ENCODE measurements at places on chromosomes 6 and 20.

GRCh38 chr6:22349051-22349450 lies 52.2 kb upstream of the PRL start:
- DNase-seq: no peak

DNA sequence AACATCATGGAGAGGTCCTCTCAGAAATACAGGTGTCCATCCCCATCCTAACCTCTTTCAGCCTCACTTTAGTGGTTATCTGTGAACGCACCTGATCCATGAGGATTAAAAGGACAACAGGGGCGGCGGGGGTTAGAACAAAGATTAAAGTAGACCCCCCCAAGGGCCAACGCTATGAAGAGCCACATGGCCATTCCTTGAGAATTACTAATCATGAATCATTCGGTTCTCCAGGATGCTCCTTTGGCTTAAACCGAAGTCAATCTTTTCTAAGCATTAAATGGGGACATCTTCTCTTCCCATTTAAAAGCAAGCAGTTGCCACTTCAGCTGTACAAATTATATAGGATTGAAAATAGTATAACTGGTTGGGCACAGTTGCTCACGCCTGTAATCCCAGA lies 212.4 kb downstream of the GMPR start:
- no peak for DNase-seq

- DNase-seq: no peak
These were observed 173.2 kb downstream of the BTBD3 start for GRCh38 chr20:12090920-12091319.

GRCh38 chr6:73655341-73655917 lies 1.6 kb upstream of the SLC17A5 start:
- DNase-seq: peak; percentile 15

GRCh38 chr20:53828682-53829254 lies 235.1 kb upstream of the ZNF217 start:
- DNase-seq: peak; percentile 91

DNA sequence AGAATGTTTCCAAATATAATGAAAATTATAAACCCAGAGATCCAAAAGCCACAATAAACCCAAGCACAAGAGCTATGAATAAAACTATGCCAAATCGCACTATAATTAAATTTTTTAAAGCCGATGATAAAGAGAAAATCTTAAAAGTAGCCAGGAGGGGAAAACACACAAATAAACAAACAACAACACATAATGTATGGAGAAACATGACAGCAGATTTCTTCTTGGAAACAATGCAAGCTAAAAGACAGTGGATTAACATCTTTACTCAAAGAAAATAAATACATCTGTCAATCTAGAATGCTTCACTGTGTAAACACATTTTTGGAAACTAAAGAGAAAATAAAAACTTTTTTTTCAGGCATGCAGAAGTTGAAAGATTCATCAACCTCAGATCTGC lies 80.3 kb upstream of the RNF24 start:
- no peak for DNase-seq

DNA sequence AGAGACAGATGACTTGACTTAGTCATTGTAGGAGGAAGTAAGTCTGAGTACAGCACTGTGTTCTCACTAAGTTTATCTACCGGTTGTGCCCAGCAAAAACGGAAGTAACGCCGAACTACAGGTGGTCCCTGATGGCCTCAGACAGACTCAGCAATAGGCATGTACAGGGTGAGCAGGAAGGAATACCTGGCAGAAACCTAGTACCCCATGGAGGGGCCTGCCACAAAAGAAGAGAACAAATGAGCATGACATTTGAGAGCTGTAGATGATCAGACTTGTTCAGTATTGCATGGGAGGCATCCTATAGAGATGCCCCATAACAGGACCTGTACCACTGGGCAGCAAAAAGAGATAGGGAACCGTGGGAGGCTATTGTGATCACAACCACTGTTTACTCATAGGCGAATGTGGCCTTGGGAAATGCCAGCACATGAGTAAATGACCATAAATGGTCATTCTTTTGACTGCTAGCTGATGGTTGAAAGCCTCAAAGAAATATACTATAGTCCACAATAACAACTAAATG lies 106.4 kb upstream of the TAB2 start:
- DNase-seq: no peak

GRCh38 chr6:10591422-10592160 lies 70.4 kb downstream of the GCNT2 start:
- DNase-seq: no peak
